ENCODE measurements at places on chromosomes 7 and 10. TPM values are rescaled to one million over a fixed set of nuclear protein-coding genes. Genes with fewer than 3 reads are reported as not detected.

CYP3A5 gene
- 25.9 TPM for total RNA-seq

DNA sequence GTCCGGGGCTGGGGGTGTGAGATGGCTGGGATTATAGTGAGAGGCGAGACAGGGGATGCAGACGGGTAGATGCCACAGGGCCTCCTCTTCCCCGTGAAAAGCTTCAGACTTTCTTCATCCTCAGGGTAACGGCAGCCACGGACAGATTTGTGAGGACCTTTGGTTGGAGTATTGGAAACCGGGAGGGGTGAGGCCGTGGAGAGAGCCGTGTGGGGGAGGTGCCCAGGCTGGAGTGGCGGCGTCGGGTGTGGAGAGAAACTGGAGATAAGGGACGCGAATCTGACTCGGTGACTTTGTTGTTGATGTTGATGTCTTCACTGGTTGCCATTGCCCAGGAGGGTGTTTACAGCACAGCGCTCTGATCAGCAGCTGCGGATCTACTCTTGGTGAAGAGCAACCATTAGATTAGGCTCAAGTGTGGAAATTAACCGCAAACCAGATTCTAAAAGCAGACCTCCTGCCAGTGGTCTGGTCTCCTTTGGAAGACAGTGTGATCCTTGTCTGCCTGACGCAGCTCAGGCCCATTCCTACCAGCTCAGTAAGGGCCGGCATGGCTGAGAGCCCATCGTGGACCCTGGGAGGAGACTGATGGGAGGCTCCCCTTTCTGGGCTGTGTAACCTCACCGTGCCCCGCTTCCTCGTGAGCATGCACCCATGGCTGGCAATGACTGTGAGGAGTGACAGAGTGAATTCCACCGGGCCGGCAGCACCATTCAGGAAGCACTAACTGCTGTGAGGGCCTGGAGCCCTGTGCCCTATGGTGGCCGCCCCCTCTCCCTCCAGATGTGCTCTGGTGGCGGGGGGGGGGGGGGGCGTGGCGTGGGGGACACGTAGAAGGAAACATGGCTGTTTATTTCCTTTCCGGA lies 90.3 kb downstream of the INPP5A start:
- no peaks in the 10 kb centered on the region for H3K36me3 ChIP-seq
- no peaks in the 10 kb centered on the region for H3K27me3 ChIP-seq
- DNase-seq = no peak
- H3K4me1 ChIP-seq = peaks cover 16% of the 10 kb centered on the region
- H3K4me3 ChIP-seq = no peak overlapping the region
- H3K27ac ChIP-seq = no peak overlapping the region

DNA sequence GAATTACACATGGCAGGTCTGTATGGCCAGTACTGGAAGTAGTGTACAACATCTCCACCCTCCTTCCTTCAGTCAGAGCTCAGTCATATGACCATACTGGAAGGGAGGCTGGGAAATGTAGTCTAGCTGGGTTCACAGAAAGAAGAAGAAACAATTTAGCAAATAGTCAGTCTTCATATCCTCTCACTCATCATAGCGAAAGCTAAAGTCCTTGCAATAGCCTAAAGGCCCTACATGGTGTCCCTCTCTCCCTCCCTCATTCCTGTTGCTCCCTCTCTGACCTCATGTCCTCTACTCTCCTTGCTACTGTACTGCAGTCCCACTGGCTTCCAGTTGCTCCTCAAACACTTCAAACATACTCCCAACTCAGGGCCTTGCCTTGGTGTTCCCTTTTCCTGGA lies 4.3 kb upstream of the CALU start:
- H3K4me1 ChIP-seq = no peaks in the 10 kb centered on the region
- H3K27ac ChIP-seq = no peak overlapping the region
- no peak overlapping the region for H3K4me3 ChIP-seq
- no peak for DNase-seq
- H3K36me3 ChIP-seq = no peaks in the 10 kb centered on the region

ARHGEF5 gene
- total RNA-seq = 71.7 TPM

GRCh38 chr7:138961159-138961558 lies 20.0 kb downstream of the KIAA1549 start:
- no peak for DNase-seq
- H3K4me3 ChIP-seq = no peak overlapping the region
- no peaks in the 10 kb centered on the region for H3K36me3 ChIP-seq
- no peaks in the 10 kb centered on the region for H3K27me3 ChIP-seq
- H3K27ac ChIP-seq = no peak overlapping the region

EPHB6 gene
- 29.6 TPM for total RNA-seq

DNA sequence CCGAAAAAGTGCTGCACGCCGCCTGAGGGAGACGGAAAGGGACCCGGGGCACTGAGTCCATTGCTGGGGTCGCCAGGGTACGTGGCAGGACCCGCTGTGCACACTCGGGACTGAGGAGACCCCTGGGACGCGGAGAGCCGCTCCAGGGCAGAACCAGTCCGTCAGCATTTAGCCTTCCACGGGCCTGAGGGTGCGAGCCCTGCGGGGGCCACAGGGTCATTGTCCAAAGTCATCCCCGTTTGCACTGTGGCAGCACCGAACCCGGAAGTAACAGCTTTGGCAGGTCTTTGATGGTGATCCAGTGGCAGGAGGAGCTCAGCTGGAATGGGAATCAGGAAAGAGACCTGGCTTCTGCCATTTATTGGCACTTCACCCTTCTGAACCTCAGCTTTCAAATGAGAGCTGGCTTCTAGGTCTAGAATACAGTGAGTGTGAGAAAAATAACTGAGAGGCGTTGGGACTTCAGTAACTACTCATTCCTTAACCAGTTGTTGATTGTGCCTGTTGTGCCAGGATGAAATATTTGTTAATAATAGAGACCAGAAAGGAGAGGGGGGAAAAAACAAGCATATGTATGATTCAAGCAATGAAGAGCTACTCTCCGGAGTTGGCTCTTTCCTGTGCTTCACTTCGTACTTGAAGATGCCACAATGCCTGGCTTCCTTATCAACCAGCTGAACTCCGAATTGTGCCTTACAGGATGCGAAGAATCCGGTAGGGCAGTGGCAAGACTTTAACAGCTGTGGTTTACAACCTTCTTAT lies 811 bp upstream of the ARHGAP12 start:
- peaks cover 9% of the 10 kb centered on the region for H3K4me1 ChIP-seq
- H3K36me3 ChIP-seq = no peaks in the 10 kb centered on the region
- H3K4me3 ChIP-seq = peak overlapping the region; percentile 81
- H3K27me3 ChIP-seq = no peaks in the 10 kb centered on the region
- DNase-seq = peak; percentile 58

- no peaks in the 10 kb centered on the region for H3K4me1 ChIP-seq
- DNase-seq = no peak
- H3K4me3 ChIP-seq = no peak overlapping the region
- H3K27ac ChIP-seq = no peak overlapping the region
- H3K36me3 ChIP-seq = no peaks in the 10 kb centered on the region
- no peaks in the 10 kb centered on the region for H3K27me3 ChIP-seq
These were observed 95.0 kb downstream of the KLF6 start for GRCh38 chr10:3689871-3690510.

GDF10 gene
- 2.0 TPM for total RNA-seq

DNA sequence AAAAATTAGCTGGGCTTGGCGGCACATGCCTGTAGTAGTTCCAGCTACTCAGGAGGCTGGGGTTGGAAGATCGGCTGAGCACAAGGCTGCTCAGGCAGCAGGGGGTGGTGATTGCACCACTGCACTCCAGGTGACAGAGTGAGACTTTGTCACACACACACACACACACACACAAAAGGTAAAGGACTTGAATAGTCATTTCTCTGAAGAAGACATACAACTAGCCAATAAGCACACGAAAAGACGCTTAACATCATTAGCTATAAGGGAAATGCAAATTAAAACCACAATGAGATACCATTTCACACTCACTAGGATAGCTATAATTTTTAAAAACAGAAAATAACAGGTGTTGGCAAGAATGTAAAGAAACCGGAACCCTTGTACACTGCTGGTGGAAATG lies 48.6 kb downstream of the HIP1 start:
- H3K27me3 ChIP-seq = no peaks in the 10 kb centered on the region
- DNase-seq = no peak
- no peak overlapping the region for H3K4me3 ChIP-seq

ZNF248 gene
- 11.0 TPM for total RNA-seq

- H3K27me3 ChIP-seq = no peaks in the 10 kb centered on the region
- no peaks in the 10 kb centered on the region for H3K4me1 ChIP-seq
- DNase-seq = no peak
- no peaks in the 10 kb centered on the region for H3K36me3 ChIP-seq
- H3K27ac ChIP-seq = no peak overlapping the region
- no peak overlapping the region for H3K4me3 ChIP-seq
These were observed 42.8 kb downstream of the CPXM2 start for GRCh38 chr10:123848564-123849457.

HOXA5 gene
- 22.6 TPM for total RNA-seq

GRCh38 chr10:121600611-121601010 lies 2.4 kb upstream of the FGFR2 start:
- H3K4me1 ChIP-seq = peaks cover 4% of the 10 kb centered on the region
- DNase-seq = no peak
- H3K27me3 ChIP-seq = no peaks in the 10 kb centered on the region
- H3K27ac ChIP-seq = no peak overlapping the region
- H3K4me3 ChIP-seq = no peak overlapping the region

- no peaks in the 10 kb centered on the region for H3K27me3 ChIP-seq
- no peak for DNase-seq
- no peak overlapping the region for H3K27ac ChIP-seq
- no peak overlapping the region for H3K4me3 ChIP-seq
- no peaks in the 10 kb centered on the region for H3K4me1 ChIP-seq
These were observed 86.0 kb downstream of the CH25H start for GRCh38 chr10:89120931-89121763.

- H3K36me3 ChIP-seq = no peaks in the 10 kb centered on the region
- H3K4me3 ChIP-seq = no peak overlapping the region
- H3K4me1 ChIP-seq = no peaks in the 10 kb centered on the region
- H3K27me3 ChIP-seq = no peaks in the 10 kb centered on the region
- no peak overlapping the region for H3K27ac ChIP-seq
These were observed 49.9 kb upstream of the TMEM26 start for GRCh38 chr10:61503051-61503450.

DNA sequence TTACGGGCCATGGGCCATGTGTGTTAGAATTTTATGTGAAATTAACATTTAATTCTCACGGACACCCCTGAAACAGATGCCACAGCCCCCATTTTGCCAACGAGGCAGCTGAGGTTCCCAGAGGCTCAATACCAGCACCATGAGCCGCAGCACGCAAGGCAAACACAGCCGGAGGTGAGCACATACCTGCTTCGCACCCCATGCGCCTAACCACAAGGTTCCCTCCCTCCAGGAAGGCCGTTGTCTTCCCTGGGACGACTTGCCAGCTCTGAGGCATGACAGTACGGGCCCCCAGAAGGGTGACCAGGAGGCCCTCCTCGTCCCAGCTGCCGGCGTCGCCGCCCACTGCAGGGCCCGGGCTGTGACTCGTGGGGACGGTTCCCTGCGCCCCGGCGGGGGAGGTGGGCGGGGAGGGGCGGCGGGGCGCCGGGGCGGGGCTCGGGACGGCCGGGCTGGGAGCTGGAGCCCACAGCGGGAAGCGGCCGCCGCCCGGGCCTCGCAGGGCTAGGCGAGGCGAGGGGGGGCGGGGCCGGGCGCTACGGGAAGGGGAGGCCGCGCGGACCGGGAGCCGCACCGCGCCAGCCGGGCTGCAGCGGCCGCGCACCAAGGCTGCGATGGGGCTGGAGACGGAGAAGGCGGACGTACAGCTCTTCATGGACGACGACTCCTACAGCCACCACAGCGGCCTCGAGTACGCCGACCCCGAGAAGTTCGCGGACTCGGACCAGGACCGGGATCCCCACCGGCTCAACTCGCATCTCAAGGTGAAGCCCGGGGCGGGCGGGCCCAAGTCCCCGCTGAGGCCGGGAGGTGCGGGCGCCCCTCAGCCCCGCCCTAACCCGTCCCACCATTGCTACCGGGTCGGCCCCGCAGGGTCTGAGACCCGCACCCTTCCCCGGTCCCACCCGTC lies at the start of gene CAV2:
Gene CAV2 (plus strand): TSS at position 571 of the 910 bp plus-strand sequence. CDS start 44 bp downstream, at position 615.
- no peaks in the 10 kb centered on the region for H3K36me3 ChIP-seq
- H3K27me3 ChIP-seq = no peaks in the 10 kb centered on the region
- peak within 1 kb of the TSS; percentile 98 for H3K27ac ChIP-seq
- peak; percentile 62 for DNase-seq

OIT3 gene
- total RNA-seq = 0.15 TPM

DNA sequence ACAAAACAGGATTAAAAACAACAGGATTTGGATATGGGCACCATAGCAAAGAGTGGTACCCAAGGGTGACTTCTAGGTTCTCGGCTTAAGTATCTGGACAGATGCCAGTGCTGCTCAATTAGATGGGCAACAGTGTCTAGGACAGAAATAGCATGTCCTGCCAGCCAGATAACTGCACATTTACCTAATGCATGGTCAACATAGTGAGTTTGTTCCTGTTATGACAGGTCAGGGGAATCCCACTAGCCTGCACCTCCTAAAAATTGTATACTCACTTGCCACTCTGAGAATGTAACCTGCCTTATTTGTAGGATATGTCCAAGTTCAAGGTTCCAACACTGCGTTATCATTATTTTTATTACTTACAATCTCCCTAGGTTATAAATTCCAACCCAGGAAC lies 471.7 kb downstream of the GRM8 start:
- no peaks in the 10 kb centered on the region for H3K36me3 ChIP-seq
- no peak overlapping the region for H3K4me3 ChIP-seq
- H3K27ac ChIP-seq = no peak overlapping the region
- H3K4me1 ChIP-seq = no peaks in the 10 kb centered on the region

GRCh38 chr10:92787557-92788152 lies 60.7 kb upstream of the EXOC6 start:
- H3K36me3 ChIP-seq = no peaks in the 10 kb centered on the region
- no peak overlapping the region for H3K27ac ChIP-seq
- no peak for DNase-seq
- no peaks in the 10 kb centered on the region for H3K4me1 ChIP-seq
- no peak overlapping the region for H3K4me3 ChIP-seq
- H3K27me3 ChIP-seq = no peaks in the 10 kb centered on the region

SMO gene
- 10.2 TPM for total RNA-seq

C7orf33 gene
- total RNA-seq = not detected

DNAJC30 gene
- total RNA-seq = 4.6 TPM

DNA sequence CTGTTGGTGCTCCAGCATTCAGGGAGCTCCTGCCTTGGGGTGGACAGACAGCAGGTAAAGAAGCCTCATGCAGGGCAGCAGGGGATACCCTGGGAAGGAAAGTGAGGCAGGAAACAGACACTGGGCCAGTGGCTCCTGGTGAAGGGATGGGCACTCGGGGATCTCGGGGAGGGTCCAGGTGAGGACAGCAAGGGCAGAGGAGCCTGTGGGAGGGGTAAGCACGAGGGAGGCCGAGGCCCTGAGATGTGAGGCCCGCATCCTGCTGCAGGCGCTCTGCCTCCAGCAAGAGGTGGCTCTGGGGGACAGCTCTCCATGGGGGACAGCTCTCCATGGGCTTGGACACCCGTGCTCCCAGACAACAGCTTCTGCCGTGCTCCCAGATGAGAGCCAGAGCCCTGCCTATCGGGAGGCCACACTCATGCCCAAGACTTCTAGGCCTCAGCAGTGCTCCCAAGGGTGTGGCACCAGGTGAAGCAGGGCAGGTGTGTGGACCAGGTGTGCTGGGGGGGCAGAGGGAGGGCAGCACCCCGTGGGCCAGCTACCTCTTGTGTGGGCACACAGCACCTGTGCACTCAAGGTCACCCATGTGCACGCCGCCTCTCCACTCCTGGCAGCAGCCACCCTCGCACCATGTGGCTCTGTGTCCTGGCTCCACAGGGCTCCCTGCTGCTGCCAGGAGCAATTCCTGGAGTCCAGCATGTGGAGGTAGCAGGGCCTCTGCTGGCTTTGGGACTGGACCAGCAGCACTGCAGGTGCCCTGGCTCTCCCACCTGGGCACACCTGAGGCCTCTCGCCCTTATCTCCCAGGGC lies 93.6 kb upstream of the INSIG1 start:
- H3K27me3 ChIP-seq = no peaks in the 10 kb centered on the region
- DNase-seq = no peak
- no peaks in the 10 kb centered on the region for H3K4me1 ChIP-seq
- no peak overlapping the region for H3K27ac ChIP-seq
- H3K36me3 ChIP-seq = no peaks in the 10 kb centered on the region
- H3K4me3 ChIP-seq = no peak overlapping the region

GRCh38 chr10:104622598-104623209 lies 18.4 kb upstream of the SORCS3 start:
- H3K36me3 ChIP-seq = no peaks in the 10 kb centered on the region
- no peak overlapping the region for H3K27ac ChIP-seq
- no peak for DNase-seq

All from breast epithelium (tissue), 4 donors.